ENCODE measurements at places on chromosomes 4 and X.
A peak's percentile ranks its signal among the peaks of the same experiment; 100 is the strongest.

GRCh38 chrX:45768666-45769236 is 568.1 kb upstream of the DIPK2B start:
- no peak for DNase-seq

- DNase-seq: no peak
Measured at GRCh38 chr4:73485596-73485995, 4.1 kb downstream of the AFM start.

DNA sequence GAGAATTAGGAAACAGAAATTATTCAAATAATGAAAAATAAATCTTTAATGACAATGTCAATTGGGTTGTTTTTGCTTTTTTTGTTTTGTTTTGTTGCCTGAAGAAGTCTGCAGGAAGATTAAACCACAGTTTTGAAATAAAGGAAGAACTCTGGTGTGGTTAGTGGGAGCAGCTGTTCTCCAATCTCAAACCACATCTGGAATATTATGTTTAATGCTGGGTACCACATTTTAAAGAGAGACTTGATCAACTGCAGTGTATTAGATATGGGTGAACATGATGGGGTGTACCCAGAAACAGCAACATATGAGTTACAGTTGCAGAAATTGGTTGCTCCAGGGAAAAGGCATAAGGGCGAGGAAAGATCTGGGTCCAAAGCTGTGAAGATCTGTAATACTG is 171.2 kb upstream of the RPL34 start:
- no peak for DNase-seq

DNA sequence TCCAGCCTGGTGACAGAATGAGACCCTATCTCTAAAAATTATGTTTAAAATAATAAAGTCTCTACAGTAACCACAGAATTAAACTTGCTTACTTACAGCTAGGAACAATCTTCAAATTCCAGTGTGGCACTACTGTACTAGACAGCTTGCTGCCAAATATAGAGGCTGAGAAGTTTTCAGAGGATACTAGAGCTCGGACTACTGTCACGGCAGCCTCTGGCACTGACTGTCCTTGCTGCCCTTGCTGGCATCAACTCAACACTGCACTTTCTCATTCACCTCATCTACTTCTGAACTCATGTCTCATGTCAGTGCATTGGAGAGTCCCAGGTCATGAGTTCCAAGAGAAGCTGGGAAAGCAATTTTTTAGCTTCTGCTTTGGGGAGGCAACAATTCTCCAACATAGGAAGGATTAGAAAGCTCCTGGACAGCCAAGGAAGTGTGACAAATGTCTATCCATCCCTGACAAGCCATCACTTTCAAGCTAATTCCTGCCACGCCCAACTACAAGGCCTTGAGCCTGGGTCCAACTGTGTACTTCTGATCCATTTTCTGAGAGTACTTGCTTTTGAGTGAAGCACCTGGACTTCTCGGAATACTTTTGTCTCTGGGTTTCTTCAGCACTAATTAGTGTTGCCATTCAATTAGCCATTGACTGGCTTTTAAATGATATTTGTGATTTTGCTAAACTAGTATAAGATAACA is 98.6 kb upstream of the NR3C2 start:
- DNase-seq: no peak

DNA sequence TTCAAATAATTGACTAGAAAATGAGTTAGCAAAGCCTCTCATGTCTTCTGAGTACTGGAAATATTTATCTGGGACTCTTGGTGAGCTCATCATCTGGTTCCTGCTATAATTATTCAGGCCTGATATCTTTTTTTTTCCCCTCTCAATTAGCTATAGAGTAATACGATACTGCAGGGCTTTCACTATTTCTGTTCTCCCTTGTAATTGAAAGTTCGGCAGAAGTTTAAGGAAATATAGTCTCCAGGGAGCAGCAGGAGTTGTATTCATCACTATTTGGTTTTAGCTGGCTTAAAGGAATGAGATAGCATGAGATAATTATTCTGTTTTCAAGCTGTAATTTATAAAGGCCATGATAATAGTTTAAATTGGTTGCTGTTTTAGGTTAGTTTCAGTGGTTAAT is 378.6 kb upstream of the EPHA5 start:
- no peak for DNase-seq

- no peak for DNase-seq
Measured at GRCh38 chr4:164799410-164799809, 45.5 kb downstream of the SMIM31 start.

DNA sequence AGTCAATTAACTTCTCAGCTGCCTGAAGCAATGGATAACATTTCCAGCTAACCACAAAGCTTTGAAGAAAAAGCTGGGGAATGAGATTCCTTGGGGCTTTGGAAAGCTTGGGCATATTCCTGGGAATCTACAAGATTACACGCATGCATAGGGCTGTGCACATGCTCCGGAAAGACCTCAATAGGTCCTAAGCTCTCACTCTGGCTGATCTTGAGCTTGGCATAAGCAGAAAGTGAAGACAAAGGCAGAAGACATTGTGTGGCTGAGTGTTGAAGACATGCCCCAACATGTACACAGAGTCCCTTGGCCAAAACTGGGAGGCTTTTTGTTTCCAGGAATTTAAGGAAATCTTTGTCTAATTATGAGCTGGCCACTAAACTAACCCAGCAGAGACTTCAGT is 31.2 kb downstream of the ATG4A start:
- DNase-seq: no peak

DNA sequence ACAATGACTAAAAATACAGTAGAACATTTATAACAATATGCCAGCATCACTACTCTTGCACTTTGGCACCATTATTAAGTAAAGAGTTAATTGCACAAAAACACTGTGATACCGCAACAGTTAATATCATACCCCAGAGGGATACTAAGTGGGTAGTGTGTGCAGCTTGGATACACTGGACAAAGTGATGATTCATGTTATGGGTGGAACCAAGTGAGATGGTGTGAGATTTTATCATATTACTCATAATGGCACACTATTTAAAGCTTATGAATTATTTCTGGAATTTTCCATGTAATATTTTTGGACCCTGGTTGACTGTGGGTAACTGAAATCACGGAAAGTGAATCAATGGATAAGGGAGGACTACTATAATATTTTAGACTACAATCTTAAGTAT is 265.3 kb downstream of the PCDH18 start:
- DNase-seq: no peak

GRCh38 chr4:79922011-79922410 is 151.0 kb downstream of the ANTXR2 start:
- DNase-seq: no peak

DNA sequence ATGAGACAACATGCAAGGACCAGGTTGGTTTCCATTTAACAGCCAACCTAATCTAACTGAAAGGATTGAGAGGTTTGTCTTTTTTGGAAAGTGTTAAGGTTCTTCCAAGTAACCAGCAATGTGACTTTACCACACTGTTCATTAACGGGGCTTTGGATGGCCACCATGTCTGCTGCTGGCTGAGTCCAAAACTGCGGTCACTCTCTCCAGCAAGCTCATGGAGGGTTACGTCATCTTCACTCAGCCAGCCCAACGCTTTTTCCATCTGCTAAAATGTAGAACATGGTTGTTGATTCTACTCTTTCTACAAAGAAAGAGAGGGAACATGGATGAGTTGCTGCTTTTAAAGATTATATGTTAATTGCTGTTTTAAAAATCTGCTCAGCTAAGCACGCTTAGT is 11.0 kb downstream of the PKD2 start:
- peak; percentile 82 for DNase-seq

DNA sequence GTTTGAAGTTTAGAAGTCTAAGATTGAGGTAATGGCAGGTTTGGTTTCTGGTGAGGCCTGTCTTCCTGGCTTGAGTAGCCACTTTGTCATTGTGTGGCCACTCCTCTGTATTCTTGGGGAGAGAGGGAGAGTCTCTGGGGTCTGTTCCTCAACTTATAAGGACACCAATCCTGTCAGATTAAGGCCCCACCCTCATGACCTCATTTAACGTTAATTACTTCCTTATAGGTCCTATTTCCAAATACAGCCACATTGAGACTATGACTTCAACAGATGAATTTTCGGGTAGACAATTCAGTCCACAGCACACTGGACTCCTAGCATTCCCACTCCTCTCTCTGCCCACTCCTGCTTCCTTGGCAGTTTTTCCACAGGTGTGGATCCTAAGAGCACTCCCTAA is 350.8 kb upstream of the CASK start:
- no peak for DNase-seq

DNA sequence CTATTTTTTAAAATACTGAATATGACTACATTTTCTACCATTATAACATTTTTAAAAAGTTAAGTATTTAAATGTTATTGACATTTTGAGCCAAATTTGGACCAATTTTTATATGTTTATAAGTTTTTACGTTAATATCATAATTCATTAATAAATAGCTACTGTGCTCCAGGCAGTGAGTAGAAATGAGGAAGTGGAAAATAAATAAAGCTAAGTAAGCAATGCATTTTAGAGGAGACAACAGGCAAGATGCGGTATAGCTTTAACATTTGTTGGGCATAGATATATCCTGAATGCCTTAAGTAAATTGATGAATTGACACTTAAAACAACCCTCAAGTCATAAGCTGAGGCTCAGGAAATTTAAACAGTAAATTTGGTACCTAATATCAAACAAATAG is 474.8 kb downstream of the PCDH10 start:
- no peak for DNase-seq

- DNase-seq: peak; percentile 25
Measured at GRCh38 chrX:136147315-136147901, at the start of gene FHL1. Gene FHL1, plus strand, starts transcription at chrX:136147533.

GRCh38 chr4:24070117-24070516 is 180.3 kb upstream of the PPARGC1A start:
- DNase-seq: peak; percentile 63

- peak; percentile 1 for DNase-seq
Measured at GRCh38 chr4:177964061-177964460, 521.8 kb upstream of the AGA start.

DNA sequence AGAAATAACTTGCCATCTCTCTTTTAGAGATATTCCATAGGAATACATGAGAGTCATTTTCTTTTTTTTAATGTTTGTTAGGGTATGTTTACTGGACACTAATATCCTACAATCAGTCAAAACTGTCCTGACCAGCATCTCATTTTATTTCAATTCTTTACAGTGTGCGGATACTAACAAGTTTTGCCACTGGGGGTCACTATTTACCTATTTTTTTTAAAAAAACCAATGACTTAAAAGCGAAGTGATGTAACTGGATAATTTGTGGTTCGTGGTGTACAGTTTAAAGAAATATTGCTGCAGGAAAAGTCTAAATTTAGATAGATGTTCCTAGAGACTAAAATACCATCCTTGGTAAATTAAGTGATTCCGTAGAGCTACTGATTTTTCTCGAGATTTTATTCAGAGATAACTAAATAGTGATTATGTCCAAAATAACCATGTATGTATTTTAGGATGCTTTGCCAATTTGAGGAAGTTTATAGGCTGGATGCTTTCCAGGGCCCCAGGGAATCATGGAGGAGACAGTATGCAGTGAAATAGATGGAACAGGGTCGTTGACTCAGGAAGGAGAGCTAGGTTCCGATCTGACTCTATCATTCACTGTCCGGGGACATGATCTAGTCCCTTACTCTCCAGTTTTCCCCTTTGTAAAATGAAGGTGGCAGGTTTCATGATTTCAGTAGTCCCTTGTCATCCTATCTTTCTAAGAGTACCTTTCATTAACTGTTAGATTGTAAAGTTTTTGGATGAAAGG is 34.0 kb upstream of the GNPDA2 start:
- peak; percentile 36 for DNase-seq

- peak; percentile 72 for DNase-seq
Measured at GRCh38 chrX:46912098-46912602, at the start of gene JADE3. Gene JADE3, plus strand, starts transcription at chrX:46912421. Its CDS starts 72,474 bp downstream, at chrX:46984895.

DNA sequence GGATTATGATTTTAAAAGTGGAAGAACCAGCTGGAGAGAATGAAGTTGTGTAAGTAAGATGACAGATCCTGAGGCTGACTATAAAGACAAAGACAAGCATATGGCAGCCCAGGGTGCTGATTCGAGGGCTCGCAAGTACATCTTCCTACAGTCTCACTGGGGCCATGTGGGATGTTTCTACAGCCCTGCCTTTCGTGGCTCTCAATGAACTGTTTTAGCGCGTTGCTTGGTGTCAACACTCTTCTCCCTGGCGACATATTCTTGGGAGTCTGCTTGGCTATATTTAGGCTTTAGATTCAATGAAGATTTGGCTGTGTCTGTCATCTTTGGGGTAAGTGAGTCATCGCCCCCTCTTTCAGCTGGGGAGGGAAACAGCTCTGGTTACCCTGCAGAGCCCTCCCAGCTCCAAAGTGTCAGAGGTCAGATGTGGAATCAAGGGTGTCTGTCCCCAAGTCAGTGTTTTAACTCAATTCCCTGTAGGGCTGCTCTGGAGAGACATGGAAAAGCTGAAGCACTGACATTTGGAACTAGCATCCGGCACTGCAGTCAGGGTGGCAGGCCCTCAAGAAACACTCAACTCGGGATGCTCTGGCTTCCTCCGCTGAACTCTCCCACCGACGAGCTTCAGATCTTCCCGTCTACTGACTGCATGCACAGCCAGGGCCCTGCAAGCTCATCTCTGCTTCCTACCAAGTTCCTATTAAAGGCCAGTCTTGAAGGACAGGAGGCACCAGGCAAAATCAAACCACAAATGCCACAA is 65.7 kb downstream of the GATB start:
- no peak for DNase-seq

DNA sequence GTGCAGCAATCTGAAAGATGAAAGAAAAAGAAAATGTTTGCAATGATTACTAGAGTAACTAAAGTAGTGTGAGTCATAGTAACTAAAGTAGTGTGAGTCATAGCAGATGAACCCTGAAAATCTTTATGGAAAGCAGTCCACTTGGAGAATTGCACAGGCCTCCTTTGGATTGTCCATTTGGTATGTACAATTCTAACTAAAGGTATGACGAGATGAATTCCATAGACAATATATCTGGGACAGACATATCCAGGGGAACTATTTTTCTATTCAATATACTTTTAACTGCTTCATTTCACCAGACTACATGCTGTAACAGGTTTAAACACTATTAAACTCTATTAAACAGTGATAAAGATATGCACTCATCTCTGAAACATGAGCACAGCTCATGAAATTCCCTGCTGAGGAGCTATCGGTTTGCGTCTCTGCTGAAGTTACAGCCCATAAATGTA is 798.7 kb downstream of the PCDH7 start:
- peak; percentile 84 for DNase-seq

DNA sequence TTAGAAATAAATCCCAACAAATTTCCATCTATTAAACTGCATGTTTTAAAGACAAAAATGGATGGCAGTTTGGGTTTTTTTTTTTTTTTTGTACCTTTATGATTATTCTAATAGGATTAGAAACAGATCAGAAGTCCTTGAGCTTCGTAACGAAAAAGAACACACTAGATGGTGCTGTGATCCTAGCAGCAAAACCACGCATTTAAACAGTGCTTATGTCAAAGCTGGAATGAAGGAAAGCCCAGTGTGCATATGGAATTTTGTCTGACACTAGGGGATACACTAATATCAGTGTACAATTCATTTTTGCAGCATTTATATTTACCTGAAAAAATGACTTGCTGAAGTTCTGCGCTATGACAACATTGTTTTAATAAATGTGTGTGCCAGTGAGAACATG is 229.1 kb downstream of the VEGFC start:
- no peak for DNase-seq

All from ACHN (cell line).